Dermis blood vessel endothelial cell (primary cell): ENCODE measurements at places on chromosomes 2 and 18. TPM values are rescaled to one million over a fixed set of nuclear protein-coding genes. Genes with fewer than 3 reads are reported as not detected.
A peak's percentile ranks its signal among the peaks of the same experiment; 100 is the strongest.

- no peak for DNase-seq
Measured at GRCh38 chr18:77170890-77171410, 38.4 kb upstream of the MBP start.

- no peak for DNase-seq
Measured at GRCh38 chr2:199693861-199694260, 157.1 kb downstream of the FTCDNL1 start.

- DNase-seq, result peak; percentile 72
Measured at GRCh38 chr2:46299365-46300263, 2.4 kb downstream of the EPAS1 start.

NPHP1 gene
- total RNA-seq, result 2.9 TPM in 2 replicates

IL1F10 gene
- total RNA-seq, result not detected in 2 replicates

REG3A gene
- not detected in 2 replicates for total RNA-seq

RTP5 gene
- not detected in 2 replicates for total RNA-seq

- no peak for DNase-seq
Measured at GRCh38 chr2:64768491-64769005, 114.8 kb upstream of the SERTAD2 start.

DNA sequence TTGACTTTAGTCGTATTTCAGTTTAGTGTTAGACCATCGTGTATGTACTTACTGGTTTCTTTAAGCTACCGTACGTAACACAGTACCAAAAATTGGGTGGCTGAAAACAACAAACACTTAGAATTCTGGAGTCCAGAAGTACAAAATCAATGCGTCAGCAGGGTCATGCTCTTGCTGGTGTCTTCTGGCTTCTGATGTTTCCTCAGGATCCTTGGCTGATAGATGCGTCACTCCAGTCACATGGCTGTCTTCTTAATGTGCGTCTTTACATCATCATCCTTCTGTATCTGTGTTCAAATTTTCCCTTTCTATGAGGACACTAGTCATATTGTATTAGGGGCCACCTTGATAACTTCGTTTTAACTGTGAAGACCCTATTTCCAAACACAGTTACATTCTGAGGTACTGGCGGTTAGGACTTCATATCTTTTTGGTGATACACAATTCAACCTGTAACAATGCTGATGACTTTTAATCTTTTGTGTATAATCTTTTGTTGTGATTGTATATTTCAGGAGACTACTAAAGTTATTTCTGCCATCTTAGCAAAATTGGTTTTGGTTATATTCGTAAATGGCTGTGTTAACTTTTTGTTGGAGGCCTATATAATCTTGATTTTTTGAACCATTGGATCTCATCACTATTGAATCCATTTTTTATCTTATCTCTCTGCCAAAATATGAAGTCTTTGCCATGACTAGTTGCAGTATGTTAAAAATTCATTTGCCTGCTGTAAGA lies 25.4 kb downstream of the ACTR3 start:
- no peak for DNase-seq

- DNase-seq, result no peak
Measured at GRCh38 chr18:46320928-46321711, 216.9 kb downstream of the HAUS1 start.

IL1RN gene
- total RNA-seq, result under 0.01 TPM in 1 of 2 replicates, not detected in the other

GRCh38 chr2:138103156-138103555 lies 138.9 kb downstream of the HNMT start:
- DNase-seq, result no peak

GRCh38 chr2:105220604-105221003 lies 20.9 kb upstream of the GPR45 start:
- no peak for DNase-seq

DNA sequence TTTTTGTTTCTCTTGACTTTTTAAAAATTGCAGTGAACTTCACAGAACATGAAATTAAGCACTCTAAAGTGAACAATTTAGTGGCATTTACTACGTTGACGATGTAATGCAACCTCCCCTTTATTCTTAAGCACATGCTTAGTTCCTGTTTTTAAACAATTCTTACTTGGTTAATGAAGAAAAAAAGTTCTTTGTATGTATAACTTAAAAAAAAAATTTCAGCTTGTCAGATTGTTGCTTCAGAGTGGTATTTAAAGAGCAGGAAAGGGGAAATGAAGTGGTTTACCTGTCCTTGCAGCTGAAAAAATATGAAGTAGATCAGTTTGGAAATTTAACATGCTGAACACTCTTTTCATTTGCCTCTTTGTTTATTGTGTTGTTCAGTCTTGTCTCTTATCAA lies 95.7 kb upstream of the RASGRP3 start:
- DNase-seq, result no peak

GRCh38 chr2:236969767-236970655 lies 115.7 kb upstream of the COPS8 start:
- no peak for DNase-seq

DNA sequence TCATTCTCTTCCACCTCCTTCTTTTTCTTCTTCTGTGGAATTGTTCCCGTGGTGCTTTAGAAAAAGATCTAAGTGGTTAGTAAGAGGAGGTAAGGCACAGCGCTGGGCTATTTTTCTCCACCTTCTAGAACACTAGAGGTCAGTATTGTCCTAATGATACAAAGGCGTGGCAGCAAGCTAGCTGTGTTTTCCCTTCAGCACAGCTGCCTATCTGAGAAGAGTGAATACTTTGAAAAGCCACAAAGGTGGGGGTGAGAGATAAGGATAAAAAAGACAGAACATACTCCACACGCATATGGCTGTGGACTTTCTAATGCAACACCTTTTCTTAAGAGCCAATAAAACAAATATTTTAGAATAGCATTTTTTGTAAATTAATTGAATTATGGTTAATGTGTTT lies 2.1 kb downstream of the CNTNAP5 start:
- DNase-seq, result peak; percentile 58

PRKAG3 gene
- total RNA-seq, result not detected in 2 replicates

- DNase-seq, result no peak
Measured at GRCh38 chr2:230295192-230295591, 31.8 kb upstream of the SP140L start.

APCDD1 gene
- total RNA-seq, result 0.14 and 0.34 TPM in 2 replicates

DNA sequence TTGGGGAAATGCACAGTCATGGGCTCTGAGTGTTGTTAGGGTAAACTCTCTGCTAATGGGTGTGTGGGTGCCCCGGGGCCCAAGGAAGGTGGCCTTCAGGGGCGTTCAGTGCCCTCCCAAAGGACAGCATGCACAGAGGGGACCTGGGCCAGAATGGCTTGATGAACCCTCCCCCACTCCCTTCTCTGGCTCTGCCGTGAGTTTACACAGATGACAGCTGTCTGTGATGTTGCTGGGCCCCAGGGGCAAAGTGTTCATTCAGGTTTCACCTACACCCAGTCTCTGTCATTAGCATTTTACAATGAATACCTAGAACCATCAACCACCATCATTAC lies 3.2 kb downstream of the NPPC start:
- DNase-seq, result no peak

DNA sequence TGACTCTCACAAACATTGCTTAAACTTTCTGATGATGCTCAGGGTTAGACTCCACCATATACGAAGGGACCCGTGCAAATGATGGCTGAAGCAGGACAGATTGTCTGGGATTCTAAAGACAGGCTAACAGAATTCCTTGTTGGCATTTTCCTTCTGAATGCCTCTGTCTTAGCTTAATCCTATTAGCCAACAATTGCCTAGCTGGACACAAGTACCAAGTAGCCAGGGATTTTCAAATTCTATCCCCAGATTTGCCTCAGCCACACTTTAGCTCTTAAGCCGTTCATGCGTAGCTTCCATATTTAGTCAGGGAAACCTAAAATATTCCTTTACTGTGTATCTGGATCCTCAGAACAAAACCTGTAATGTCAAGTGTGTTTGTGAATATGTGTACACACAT lies 40.0 kb downstream of the COL4A3 start:
- DNase-seq, result no peak

DNA sequence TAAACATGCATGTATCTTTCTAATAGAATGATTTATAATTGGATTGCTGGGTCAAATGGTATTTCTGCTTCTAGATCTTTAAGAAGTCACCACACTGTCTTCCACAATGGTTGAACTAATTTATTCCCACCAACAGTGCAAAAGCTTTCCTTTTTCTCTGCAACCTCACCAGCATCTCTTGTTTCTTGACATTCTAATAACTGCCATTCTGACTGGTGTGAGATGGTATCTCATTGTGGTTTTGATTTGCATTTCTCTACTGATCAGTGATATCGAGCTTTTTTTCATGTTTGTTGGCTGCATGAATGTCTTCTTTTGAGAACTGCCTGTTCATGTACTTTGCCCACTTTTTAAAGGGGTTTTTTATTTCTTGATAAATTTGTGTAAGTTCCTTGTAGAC lies 182.5 kb downstream of the ANKRD44 start:
- DNase-seq, result no peak

DNA sequence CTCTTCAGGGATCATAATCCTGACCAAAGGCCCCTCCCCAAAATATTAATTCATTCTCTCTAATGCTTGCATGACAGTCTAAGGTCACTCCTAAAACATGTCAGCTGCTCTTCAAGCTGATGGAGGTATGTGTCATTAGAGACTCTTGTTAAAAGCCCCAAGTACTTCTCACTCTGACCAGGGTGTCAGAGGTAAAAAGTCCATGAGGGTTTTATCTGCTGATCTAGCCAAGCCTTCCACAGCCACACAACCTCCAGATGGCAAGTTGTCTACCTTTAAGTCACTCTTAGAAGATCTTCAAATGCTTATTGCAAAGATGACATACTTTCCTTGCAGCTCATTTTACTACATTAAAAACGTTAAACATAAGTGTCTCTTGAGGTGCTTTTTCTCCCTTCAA lies 83.6 kb upstream of the ETAA1 start:
- no peak for DNase-seq

FOXD4L1 gene
- total RNA-seq, result 0.05 and 0.17 TPM in 2 replicates
